ENCODE measurements at places on chromosomes 13 and 19.

DNA sequence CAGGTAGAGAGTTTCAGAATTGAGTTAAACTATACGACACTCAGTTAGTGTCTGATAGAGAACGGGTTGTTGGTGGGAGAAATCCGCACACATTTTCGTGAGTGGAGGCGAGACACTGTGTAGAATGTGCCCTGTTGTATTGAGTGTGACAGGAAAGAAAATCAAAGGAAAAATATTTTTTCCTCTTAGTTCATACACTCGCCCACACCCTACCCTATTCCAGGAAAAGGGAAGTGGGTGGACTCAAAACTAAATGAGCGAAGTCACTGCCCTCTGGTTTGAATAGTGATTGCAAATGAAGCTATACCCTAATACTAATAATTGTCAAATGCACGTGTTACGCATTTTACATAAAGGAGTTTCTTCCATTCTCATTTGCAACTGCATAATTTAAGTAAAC, 2.0 kb downstream of the ZNF347 start:
- no peak for DNase-seq

DNA sequence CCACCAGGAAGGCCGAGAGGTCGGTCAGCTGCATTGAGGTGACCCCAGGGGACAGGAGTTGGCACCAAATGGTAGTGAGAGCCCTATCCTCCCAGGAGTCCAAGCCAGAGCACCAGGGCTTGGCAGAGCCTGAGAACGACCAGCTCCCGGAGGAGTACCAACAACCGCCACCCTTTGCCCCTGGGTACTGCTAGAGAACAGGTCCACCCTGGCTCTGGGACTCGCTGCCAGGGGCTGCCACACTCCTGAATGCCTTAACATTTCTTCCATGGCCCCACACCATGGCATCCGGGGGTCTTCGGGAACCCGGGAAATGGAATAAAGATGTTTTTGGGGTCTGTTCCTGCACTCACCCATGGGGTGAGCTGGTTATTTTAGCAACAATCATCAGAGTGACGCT, 14.1 kb downstream of the HSH2D start:
- no peak for DNase-seq

DNA sequence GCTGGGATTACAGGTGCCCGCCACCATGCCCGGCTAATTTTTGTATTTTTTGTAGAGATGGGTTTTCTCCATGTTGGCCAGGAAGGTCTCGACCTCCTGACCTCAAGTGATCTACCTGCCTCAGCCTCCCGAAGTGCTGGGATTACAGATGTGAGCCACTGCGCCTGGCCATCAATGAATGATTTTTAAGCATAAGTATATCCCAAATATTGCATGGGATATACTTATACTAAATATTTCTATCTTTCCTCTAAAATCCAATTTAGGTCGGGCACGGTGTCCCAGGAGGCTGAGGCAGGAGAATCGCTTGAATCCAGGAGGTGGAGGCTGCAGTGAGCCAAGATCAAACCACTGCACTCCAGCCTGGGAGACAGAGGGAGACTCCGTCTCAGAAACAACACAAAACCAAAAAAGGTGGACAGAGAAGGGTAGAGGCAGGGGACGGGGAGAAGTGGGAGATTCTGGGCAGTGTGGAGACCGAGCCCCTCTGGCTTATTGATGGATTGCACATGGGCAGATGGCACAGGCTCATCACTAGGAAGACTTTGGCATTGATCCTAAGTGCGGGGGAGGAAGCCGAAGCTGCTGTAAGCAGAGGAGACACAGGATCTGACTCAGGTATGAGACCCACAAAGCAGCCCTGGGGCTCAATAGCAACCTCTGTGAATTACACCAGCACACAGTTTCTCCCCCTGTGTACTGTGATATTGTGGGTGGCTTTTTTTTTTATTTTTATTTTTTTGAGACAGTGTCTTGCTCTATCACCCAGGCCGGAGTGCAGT, 13.5 kb downstream of the ARRDC5 start:
- DNase-seq, result peak; percentile 92

DNA sequence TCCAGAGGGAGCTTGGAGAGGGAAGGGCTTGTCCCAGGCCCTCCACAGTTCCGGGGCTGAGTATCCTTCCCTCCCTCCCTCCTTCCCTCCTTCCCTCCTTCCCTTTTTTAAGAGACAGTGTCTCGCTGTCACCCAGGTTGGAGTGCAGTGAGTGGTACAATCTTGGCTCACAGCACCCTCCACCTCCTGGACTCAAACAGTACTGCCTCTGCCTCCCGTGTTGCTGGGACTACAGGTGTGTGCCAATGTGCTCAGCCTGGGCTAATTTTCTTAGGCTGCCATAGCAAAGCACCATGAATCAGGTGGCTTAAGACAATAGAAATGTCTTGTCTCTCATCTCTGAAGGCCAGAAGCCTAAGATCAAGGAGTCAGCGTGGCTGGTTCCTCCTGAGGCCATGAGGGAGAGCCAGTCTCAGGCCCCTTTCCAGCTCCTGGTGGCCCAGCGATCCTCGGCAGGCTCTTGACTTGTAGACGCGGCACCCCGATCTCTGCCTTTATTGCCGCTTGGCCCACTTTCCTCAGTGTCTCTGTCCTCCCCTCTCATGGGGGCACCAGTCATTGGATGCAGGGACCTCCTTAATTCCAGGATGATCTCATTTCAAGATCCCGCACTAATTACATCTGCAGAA, 47.5 kb downstream of the CRTC1 start:
- no peak for DNase-seq

GRCh38 chr13:105702441-105702840, 833.0 kb downstream of the EFNB2 start:
- DNase-seq, result no peak

GRCh38 chr13:65112531-65112941, 2117.6 kb downstream of the PCDH9 start:
- DNase-seq, result peak; percentile 76

DNA sequence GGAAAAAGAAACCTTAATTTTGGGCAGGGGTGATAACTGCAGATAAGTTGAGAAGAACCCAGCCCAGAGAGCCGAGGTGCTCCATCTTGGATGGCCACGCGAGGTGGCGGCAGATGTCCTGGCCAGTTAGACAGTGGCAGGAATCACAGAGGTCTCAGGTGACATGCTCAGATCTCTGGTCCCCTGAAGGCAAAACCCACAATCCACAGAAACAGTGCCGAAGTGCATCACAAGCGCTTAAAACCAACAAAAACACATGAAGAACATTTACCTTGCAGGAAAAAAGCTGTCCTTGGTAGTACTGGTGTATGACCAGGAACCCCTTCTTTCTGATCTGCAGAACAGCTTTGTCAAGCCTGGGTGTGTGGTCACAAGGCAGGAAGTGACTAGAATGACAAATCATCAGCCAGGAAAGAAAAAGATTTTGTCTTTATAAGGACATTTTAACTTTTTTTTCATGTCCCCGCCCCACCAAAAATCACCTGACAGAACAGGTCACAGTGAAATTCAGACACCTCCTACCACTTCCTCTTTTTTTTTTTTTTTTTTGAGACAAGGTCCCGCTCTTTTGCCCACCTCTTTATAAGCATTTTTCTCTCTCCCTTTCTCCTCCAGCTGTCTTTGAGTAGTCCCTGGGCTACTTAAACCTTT, at the start of gene LCP1:
Gene LCP1, minus strand, starts transcription at position 338 of the 651 bp plus-strand sequence. CDS start 22,515 bp downstream, outside the sequence.
- no peak for DNase-seq

GRCh38 chr13:109214393-109214792, 572.0 kb downstream of the IRS2 start:
- DNase-seq, result no peak

DNA sequence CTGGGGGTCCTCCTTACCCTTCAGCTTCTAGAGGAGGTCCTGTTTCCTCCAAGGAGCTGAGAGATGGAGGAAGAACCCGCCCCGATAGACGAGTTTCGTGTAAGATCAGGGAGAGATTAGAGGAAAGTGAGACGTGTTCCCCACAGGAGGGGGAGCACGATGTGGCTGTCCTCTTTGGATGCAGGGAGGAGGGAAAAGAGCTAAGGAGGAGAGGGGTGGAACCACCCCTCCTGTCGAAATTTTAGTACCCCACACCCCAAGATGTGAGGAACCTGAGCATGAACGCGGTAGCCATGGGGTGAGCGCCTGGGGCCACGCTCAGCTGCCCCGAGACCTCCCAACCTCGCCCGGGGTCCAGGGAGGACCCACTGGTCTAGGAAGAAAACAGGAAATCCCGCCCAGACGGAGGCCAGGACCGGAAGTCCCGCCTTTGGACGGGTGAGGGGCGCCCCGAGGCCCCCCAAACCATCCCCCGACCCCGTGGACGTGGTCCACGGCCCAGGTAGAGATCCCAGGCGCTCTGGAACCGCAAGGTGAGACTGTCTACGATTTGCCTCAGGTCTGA, 1.2 kb downstream of the AKT1S1 start:
- peak; percentile 63 for DNase-seq

DNA sequence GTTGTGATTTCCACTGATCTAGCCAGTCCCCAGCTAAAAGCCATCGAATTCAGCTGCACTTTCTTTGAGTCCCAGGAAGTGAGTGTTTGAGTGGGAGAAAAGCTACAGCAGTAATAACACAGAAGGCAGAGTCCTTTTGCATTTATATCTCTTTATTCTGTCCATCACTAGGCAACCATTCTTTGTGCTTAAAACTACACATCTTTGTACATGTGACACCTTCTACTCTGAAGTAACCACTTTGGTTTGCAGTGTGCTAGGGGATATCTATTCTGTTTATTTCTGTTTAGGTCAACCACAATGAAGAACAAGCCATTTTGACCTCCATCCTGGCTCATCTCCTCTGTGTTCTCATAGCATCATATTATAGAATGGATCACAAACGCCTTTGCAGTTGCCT, 226.0 kb upstream of the SERP2 start:
- no peak for DNase-seq

GRCh38 chr13:51202477-51203046, 19.6 kb upstream of the FAM124A start:
- DNase-seq, result no peak

- DNase-seq, result no peak
Measured at GRCh38 chr19:46761418-46761831, 15.2 kb upstream of the STRN4 start.

- DNase-seq, result no peak
Measured at GRCh38 chr13:112904436-112904960, 64.5 kb upstream of the MCF2L start.

- no peak for DNase-seq
Measured at GRCh38 chr19:35337097-35337983, 8.4 kb downstream of the CD22 start.

DNA sequence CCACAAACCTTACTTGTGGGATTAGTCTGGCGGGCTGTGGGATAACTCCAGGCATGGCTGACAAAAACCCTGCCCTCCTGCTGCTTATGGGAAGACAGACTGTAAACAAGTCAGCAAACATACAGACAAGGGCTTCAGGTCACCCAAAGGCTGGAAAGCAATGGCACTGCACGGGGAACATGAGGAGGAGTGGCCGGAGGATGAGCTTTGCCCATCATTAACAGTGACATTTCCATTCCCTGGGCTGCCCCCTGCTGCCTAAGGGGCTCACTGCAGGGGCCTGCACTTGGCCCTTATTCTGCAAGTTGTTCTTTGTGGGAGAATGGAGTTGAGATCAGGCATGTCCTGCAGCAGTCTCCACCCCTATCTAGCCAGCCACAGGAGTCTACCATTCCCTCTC, 91.3 kb downstream of the UQCRFS1 start:
- DNase-seq, result peak; percentile 24

DNA sequence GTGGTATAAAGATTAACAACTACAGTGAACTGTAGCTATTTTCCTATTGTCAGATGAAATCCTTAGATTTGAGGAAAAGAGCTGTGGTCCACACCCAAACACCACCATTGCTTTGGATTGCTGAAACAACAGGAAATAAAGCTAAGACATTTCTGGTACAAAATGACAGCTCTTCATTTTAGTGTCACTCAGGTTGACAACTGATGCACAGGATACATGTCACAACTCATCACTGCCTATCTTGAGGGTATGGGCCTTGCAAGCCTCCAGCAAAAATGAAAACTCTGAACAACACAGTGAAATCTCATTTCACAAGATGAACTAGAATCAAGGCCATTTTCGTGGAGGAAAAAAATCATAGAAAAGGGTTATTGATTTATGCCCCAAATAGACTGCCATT, 339.7 kb downstream of the ITGBL1 start:
- DNase-seq, result no peak

All from EL (cell line).